ENCODE measurements at places on chromosomes 13 and 19.

GRCh38 chr13:73451221-73452029 is 392.6 kb downstream of the KLF5 start:
- no peak for DNase-seq

GRCh38 chr19:29625186-29625651 is 19.1 kb downstream of the POP4 start:
- DNase-seq: no peak

DNA sequence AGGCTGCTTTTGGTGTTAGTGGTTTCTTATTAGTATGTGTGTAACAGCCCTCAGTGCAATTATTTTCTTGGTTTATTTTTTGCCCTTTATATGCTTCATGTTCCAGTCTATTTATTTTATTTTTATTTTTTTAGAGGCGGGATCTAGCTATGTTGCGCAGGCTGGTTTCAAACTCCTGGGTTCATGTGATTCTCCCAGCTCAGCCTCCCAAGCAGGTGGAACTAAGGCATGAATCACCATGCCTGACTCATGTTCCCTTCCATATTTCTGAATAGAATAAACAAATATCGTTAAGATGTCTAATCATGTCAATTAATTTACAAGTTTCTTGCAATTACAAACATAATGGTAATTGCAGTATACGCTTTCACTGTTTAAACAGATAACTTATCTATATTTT is 11.7 kb downstream of the SKA3 start:
- DNase-seq: no peak

GRCh38 chr13:99257291-99257690 is 888 bp downstream of the GPR18 start:
- no peak for DNase-seq

DNA sequence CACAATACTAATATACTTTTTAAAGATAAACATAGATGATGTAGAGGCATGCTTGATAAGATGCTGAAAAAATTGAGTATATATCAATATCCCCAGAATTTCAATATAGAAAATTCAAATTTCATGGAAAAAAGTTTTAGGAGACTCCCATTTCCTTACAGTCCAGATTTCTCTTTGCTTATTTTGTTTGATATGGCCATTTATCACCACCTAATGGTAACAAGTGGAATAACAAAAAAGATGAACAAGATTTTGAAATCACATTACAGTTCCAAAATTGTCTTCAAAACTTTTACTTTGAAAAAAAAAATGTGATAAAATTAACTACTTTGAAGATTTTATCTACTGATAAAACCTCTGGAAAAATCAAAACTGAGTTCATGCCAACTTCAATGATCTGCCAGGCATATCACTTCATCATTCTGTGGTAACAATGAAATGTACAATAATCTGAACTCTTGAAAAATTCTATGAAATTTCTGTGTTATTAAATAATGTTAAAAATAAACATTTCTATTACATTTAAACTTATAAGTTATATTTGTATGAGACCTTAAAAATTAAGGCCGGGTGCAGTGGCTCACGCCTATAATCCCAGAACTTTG is 17.5 kb downstream of the MIPEP start:
- no peak for DNase-seq

DNA sequence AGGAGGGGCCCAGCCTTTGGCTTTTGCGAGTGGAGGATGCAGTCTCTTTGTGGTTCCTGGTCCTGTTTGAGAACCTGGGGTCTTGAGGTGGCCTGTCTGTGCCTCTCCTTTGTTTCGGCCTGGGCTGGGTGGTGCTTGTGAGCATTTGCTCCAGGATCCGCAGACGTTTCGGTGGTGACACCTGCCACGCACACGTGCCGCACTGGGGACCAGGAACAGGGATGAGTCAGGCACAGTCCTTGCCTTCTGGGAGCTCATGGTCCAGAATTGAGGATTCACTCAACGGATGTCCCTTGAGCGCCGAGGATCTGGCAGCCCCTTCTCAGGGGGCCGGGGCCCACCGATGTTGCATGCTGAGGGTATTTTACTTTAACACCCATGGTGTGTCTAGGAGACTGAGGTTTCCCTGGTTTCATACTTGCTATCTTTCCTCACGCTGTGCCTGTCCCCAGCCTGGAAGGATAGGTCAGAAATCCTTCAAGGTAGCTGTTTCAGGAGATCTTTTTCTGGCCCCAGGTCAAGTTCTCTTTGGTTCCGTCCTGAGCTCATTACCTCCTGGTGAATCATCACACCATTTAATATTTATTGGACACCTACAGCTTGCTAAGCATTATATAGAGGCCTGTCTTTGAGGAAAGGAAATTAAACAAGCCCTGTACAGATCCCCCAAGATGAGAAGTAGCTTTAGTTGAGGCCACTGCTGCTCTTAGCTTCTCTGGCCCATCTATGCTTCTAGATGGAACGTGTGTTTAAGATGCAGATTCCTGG is 5.1 kb downstream of the HDGFL2 start:
- DNase-seq: no peak

Data from KG1 (cell line).